ENCODE measurements at places on chromosomes 5 and 9.

GRCh38 chr9:136735812-136736480 is 6.8 kb downstream of the LCN10 start:
- DNase-seq: no peak

DNA sequence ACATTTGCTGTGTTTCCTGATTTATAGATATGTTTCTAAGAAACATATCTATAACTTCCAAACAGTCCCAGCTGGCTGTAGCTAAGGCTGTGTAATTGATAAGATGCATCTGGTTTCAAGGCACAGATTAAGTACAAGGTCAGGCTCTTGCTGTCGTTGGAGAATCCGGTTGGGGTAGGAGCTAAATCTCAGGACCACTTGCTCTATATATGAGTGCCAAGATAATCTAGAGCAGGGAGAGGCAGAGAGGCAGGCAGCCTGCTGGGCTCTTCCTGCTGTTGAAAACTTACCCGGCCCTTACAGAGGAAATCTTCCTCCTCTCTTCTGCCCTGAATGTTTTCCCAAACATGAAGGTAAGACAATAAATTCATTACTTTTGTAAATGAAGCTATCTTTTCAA is at the start of gene C7:
Gene C7 (plus strand): TSS at position 234 of the 400 bp plus-strand sequence. CDS start 114 bp downstream, at position 348.
- DNase-seq: no peak

GRCh38 chr9:95125652-95126051 is 191.9 kb downstream of the FANCC start:
- DNase-seq: no peak

DNA sequence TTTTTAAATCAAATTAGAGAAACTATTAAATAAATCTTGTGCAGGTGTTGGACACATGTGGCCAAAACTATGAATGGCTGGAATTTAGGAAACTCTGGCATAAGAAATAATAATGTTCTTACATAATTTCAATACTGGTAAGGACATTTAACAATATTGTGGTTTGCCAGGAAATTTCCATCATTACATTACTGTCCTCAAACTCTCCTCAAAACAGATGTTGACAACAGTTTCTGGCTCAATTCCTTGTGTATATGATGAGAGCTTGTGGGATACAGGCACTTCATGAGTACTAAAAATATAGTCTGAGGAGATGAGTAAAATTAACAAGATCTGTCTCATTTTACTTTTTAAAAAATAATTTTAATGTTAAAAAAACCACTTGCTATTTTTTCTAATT is 27.9 kb downstream of the MCTP1 start:
- no peak for DNase-seq

DNA sequence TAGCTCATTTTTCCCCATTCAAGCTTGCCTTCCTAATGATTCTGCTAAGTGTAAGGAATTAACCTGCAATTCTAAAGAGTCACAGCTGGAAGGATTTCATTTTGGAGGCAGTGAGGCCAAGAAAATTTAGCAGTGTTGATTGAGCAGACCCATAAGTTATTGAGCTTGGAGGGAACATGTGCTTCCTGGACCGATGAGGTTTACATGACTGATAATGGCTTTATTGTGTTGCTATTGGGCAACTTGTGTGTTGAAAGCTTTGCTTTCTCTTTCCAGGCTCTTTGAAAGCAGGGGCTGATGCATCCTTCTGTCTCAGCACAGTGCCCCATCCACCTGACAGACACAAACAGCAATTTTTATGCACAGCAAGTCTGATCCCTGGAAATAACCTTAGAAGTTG is 398.9 kb upstream of the PCSK5 start:
- DNase-seq: no peak

DNA sequence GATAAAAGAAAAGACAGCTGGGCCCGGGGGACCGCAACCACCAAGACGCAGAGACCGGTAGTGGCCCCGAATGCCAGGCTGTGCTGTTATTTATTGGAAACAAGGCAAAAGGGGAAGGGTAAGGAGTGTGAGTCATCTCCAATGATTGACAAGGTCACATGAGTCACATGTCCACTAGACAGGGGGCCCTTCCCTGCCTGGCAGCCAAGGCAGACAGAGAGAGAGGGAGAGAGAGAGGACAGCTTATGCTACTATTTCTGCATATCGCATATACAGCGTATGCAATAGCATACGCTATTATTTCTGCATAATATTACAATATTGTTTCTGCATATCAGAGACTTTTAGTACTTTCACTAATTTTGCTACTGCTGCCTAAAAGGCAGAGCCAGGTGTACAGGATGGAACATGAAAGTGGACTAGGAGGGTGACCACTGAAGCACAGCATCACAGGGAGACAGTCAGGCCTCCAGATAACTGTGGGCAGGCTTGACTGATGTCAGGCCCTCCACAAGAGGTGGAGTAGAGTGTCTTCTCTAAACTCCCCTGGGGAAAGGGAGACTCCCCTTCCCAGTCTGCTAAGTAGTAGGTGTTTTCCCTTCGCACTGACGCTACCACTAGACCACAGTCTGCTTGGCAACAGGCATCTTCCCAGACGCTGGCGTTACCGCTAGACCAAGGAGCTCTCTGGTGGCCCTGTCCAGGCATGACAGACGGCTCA is 50.3 kb downstream of the RFX3 start:
- no peak for DNase-seq

- no peak for DNase-seq
Measured at GRCh38 chr5:134846641-134846960, 833 bp downstream of the C5orf24 start.

DNA sequence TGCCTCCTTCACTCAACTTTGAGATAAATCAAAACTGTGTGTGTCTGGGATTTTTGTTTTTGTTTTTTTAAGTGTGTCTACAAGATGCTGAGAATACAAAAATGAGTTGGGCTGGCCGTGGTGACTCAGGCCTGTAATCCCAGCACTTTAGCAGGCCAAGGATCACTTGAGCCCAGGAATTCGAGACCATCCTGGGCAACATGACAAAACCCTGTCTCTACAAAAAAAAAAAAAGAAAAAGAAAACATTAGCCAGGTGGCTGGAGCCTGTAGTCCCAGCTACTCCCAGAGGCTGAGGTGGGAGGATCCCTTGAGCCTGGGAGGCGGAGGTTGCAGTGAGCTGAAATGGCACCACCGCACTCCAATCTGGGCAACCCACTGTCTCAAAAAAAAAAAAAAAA is 21.0 kb downstream of the HNRNPK start:
- DNase-seq: no peak

GRCh38 chr5:72410688-72411295 is 90.6 kb downstream of the PTCD2 start:
- DNase-seq: no peak

- DNase-seq: no peak
Measured at GRCh38 chr5:38434966-38435705, 121.3 kb downstream of the LIFR start.

DNA sequence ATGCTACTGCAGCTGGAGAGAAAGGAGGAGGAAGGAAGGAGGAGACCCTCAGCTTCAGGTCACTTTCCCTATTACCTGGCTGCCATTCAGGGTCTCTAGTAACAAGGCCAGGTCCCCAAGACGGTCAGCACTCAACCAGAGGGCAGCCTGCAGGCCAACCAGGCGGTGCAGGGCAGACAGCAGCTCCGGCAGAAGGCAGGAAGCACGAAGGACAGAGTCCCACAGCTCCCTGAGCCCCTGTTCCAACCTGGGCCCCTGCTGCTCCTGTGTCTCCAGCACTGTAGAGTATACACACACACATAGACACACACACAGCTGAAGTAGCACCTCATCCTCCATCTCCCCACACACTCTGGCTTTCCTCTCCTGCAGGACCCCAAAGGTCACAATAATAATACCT is 1.7 kb downstream of the FANCG start:
- no peak for DNase-seq

DNA sequence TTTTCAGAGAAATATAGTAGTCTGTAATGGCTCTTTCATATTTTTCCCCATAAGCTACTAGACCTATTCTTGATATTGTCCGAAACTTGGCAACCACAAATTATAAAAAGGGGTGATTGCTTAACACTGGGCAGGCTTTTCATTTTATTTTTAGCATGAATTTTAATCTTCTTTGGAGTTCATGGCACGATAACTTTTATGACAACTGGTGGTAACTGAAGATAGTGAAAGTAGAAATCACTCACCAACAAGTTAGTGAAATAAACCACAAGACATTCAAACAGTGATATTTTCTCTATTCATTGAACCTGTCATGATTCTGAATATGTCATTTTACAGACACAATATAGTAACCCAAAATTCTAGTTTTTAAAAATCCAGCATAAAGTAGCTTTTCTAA is 213.9 kb downstream of the PRDM9 start:
- DNase-seq: no peak

GRCh38 chr5:95741458-95741857 is 10.3 kb downstream of the RHOBTB3 start:
- no peak for DNase-seq
